ENCODE measurements at places on chromosomes 1 and 21.
A peak's percentile ranks its signal among the peaks of the same experiment; 100 is the strongest.

DNA sequence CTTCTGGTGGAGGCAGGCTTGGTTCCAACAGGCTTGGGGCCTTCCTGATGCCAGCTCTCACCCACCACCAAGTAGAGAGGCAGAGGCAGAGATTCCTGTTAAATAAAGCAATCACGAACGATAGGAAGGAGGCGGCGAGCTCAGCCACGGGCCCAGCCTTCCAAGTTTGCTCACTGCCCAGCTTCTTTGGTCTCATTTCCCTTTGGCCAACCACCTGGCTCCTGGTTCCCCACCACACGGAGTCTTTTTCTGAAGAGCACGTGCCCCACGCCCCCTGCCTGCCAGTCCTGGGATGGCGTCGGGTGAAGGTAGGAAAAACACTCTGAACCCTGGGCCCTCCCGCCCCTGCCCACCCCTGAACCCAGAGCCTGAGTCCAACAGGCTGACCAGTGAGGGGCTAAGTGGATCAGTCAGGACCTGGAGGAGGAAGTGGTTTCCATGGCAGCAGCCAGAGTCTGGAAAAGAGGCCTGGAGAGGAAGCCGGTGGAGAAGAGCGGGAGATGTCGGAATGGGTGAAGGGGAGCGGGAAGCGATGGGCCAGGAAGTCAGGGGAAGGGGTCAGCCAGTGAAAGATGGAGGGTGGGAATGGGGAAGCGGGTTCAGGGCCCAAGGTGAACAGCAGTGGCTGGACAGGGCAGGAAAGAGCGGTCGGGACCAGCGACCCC, 158.2 kb upstream of the KLHDC7A start:
- DNase-seq: no peak

DNA sequence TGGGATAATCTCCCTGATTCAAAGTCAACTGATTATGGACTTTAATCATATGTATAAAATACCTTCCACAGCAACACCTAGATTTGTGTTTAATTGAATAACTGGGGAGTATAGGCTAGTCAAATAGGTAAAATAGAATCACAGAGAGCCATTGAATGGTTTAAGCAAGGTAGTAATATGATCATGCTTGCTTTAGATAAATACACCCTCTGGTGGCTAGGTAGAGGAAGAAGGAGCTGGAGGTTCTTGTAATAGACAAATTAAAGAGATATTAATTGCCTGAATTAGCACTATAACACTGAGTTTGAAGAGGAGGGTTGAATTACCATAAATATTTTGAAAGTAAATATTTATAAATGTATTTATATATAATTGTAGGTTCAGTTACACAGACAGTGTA, 40.3 kb downstream of the DIRAS3 start:
- DNase-seq: peak; percentile 5

GRCh38 chr1:100953960-100954730, 58.3 kb downstream of the SLC30A7 start:
- DNase-seq: no peak

DNA sequence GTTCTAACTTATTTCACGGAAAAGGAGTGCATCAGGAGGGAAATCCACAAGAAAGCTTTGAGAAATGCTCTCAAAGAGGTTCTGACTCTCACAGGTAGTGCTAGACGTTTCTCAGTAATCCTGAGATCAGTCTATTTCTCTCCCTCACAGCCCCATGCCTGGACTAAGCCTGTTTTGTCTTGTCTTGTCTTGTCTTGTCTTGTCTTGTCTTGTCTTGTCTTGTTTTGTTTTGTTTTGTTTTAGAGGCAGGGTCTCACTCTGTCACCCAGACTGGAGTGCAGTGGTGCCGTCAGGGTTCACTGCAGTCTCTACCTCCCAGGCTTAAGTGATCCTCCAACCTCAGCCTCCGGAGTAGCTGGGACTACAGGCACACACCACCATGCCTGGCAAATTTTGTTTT, 133.3 kb upstream of the SGIP1 start:
- DNase-seq: no peak

DNA sequence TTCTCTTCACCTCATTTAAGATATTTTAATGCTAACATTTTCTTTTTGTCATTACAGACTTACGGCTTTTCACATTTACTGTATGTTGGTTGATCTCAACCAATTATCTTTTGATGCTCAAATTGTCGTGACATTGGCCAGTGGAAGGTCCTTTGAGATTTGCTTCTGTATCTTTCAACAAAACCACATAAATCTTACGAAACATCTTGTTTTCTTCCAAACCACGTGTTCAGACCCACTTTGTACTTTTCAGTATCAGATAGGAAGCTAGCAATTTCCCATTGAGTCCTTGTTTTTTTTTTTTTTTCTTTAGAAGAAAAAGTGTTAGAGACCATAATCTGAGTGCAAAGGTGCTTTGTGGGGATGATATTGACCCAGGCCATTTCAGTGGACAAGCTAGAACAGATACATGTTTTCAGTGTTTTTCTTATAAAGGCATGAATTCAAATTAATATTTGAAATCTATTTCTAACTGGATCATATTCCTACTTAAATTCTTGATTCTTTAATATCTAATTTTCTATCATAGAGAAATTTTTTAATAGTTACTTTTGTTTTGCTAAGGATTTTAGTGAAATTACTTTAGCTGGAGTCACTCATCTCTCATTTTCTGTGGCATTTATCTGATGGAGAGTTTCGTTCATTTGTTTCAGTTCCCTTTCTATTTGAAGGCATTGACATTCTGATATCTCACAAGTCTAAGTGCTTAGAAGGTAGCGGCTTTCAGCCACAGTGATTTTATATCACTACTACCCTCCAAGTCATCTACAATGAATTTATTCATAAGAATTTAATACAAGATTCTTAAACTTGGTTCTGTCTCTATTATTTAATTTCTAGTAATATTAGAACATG, 26.7 kb downstream of the ATG4C start:
- DNase-seq: no peak

GRCh38 chr1:14611792-14612191, 13.3 kb downstream of the KAZN start:
- DNase-seq: no peak

DNA sequence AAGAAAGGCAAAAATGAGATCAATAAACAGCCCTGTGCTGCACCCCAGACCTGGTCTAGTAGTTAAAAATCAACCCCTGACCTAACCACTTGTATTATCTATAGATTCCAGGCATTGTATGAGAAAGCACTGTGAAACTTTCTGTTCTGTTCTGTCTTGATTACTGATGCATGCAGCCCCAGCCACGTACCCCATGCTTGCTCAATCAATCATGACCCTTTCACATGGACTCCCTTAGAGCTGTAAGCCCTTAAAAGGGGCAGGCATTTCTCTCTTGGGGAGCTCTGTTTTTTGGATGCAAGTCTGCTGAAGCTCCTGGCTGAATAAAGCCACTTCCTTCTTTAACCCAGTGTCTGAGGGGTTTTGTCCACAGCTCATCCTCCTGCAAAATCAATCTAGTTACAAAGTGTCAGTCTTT, 24.2 kb upstream of the CD34 start:
- DNase-seq: no peak

DNA sequence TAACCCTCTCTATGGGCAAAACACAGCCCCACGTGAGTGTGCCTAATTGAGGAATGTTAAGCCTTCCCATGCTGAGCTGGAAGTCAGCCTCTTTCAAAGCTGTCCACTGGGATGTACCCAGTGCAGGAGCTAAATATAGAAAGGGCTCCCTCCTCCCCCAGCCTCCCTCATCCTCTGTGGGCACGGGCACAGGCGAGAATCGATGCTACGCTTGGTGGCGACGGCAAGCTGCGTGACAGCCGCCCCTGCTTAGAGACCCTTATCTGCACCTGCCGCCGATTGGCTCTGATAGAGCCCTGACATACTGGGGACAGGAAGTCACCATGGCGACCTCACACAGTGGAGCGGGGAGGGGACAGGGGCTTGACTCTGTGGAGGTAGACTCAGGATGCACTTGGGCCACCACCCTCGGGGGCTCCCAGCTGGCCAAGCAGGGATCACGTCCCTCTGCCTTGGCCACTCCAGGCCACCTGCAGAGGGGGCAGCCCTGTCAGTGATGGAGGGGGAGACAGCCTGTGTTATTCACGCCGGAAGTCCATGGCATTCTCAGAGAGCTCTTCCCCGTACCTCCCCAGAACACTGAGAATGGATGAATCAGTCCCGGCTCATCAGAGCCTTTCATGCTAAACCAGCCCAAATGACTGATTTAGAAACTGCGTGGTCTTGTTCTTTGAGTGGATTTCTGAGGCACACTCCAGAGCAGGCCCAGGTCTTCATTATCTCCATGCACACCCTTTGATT, 84.8 kb downstream of the KCND3 start:
- peak; percentile 21 for DNase-seq

GRCh38 chr21:23695443-23695842, 1911.8 kb downstream of the MRPL39 start:
- no peak for DNase-seq

DNA sequence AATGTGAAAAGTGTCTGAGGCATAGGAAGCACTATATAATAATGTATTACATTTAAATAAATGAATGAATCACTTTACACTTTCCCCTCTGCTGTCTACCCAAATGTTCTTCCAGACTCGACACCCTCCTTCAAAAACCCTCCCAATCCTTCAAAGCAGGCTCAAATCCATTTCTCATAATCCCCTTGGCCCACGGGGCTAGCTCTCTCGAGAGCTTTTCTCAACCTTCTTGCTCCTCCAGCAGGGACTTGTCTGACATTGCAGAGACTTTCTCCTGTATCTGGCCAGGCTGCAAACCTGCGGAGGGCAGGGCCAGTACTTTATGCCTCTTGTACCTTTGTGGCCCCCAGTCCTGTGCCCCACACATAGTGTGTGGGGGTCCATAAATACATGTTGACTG, 14.1 kb upstream of the CNTN2 start:
- no peak for DNase-seq

DNA sequence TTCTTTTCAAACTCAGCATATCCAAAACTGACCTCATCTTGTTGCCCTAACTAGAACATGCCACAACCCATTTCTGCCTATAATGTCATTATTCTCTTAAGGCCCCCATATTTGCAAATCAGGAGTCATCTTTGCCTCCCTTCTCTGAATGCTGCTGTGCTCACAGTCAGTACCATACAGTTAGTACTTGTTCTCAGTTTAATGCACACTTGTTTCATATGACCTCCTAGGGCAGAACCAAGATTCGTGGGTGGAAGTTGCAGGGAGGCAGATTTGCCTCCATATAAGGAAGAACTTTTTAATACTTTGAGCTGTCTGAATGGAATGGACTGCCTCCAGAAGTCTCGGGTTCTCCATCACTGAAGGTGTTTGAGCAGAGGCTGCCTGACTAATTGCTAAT, 9.2 kb downstream of the CAP1 start:
- DNase-seq: no peak

GRCh38 chr1:64934115-64934877, 32.1 kb downstream of the JAK1 start:
- no peak for DNase-seq

DNA sequence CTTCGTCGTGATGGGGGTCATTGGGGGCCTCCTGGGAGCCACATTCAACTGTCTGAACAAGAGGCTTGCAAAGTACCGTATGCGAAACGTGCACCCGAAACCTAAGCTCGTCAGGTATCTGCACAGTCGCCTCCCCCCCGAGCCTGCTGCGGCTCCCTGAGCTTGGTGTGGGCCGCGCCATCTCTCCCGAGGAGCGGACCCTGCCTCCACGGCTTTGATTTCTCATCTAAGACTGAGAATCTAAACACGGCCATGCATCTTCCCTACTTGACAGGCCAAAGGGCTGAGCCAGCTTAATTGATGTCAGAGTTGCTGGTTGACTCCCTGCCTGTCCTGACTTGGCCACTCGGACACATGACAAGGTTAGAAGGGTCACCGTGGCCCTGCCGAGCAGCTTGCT, 19.1 kb downstream of the NPPA start:
- DNase-seq: no peak

GRCh38 chr21:35438643-35439404, 389.7 kb upstream of the RUNX1 start:
- no peak for DNase-seq

DNA sequence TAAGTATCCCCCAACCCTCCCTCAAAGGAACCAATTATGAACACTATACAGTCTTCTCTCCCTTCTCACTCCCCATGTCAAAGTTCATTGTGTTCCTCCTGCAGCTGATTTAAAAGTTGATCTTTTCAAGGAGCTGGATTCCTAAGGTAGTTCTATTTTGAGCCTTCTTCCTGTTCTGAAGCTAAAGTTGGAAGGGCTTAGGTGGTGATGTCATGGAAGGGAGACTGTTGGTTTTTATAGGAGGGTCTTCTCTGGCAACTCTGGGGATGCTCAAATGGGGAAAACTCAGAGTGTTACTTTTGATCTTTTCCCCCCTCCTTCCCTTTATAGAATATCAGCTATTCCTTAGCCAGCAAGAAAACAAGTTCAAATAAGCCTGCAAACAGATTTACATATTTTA, 83.0 kb upstream of the AK4 start:
- no peak for DNase-seq

DNA sequence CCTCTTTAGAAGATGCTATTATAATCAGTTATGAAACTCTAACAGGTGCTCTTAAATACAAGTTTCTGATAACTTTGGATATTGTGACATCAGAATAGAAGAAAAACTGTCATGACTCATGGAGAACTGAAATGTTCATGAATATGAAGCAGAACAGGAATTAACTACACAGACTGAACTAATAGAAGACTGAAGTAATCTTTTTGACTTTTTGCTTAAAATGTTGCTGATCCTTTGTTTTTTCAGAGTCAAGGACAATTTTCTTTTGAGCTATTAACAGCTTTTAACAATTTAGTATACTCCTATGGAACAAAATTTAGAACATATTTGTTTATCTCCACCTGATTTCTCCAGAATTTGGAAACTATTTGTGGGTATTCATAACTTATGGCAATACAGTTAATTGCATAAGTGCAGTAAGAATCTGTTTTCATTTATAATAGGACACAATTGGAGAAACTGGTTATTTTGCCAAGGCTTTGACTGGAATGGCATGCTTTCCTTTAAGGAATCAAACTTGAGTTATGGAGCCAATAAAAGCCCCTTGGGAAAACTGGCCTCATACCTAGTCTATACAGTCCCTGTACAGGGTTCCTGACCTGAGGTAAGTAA, 18.7 kb upstream of the PLA2G5 start:
- no peak for DNase-seq

GRCh38 chr1:3483801-3484444, 29.5 kb downstream of the ARHGEF16 start:
- peak; percentile 77 for DNase-seq

- no peak for DNase-seq
Observed at GRCh38 chr1:174276087-174276486, 116.8 kb downstream of the RABGAP1L start.

DNA sequence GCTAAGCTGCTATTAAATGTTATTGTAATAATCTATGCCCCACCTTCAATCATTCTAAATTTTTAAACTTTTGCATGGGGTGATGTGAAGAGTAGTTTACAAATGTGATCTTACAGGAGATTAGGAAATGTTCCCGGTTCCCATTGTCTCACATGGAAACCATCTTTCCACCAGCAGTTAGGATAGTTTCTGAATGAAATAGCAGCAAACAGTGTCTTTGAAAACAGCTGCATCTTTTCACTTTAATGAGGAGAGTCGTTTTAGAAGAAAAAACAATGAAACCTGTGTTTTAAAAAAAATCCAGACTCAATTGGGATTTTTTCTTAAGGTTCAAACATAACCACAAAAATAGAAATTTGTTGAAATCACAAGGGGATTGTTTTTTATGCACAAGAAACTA, 134.2 kb downstream of the TLR5 start:
- no peak for DNase-seq

- peak; percentile 88 for DNase-seq
Observed at GRCh38 chr1:206489980-206490770, 17.2 kb upstream of the RASSF5 start.

Measured in hepatic stellate cell (primary cell).